NCI-H526 (cell line): ENCODE measurements at places on chromosomes 1 and 21.

- DNase-seq: no peak
These were observed 44.5 kb upstream of the EDN2 start for GRCh38 chr1:41528726-41529605.

- no peak for DNase-seq
These were observed 56.8 kb downstream of the SLC30A10 start for GRCh38 chr1:219871427-219872057.

GRCh38 chr1:205444931-205445645 is 10.8 kb downstream of the BLACAT1 start:
- peak; percentile 20 for DNase-seq

DNA sequence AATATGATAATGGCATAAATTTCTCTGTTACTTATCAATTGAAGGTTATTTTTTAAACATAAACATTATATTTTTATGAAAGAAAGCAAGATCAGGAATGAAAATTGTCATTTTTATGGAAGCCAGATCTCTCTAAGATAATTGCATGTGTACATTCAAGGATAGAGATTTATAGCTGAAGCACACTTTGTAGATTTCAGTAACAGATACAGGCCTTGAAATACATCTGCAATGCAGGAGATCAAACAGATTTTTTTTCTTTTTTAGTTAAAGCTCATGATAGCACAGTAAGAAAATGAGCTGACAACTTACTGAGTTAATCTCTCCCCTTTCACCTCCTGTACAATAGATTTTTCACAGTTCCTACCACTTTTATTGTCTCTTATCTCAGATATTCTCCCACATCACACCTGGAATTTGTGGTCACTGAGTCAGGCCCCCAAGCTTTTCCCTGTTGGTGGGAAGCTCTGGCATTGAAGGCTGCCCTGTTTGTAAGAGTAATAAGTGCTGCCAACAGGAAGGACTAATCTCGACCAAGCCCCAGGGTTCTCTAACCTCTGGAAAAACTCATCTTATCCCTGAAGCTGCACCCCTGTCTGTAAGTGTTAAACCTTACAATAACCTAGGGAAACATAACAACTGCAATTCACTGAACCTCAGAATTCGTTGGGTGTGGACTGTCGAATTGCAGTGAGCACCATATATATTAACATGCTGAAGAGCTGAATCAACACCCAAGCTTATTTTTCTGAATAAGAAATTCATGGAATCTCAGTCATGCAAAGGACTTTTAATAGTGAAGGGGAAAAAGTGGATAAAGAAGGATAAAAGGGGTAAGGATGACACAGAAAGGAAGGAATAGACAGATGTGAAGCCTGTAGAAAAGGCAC is 599.0 kb downstream of the LMO4 start:
- no peak for DNase-seq

- no peak for DNase-seq
These were observed 138.6 kb upstream of the EDN2 start for GRCh38 chr1:41622859-41623732.

- DNase-seq: peak; percentile 55
These were observed 450 bp downstream of the S100A10 start for GRCh38 chr1:151993084-151993733.

DNA sequence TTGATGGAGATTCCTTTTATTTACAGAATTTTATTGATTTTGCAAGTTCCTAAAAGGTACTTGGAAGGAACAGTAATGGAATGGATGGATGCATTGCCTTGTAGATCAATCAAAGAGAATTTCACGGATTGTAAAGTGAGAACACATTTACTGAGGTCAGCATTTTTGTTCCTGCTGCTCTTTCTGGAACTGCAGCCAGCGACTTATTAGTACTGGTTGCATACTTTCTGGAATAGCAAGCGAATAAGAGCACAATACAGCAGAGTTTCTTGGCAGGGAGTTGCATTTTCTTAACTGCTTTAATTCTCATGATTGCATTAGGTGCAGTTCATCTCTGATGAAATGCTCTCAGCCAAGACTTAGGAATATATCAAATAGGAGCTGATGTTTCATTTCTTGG is 106.1 kb upstream of the CHODL start:
- DNase-seq: no peak

- no peak for DNase-seq
These were observed 4.8 kb upstream of the SFN start for GRCh38 chr1:26858160-26858559.

- no peak for DNase-seq
These were observed 273.7 kb upstream of the NFIA start for GRCh38 chr1:60808676-60809075.

DNA sequence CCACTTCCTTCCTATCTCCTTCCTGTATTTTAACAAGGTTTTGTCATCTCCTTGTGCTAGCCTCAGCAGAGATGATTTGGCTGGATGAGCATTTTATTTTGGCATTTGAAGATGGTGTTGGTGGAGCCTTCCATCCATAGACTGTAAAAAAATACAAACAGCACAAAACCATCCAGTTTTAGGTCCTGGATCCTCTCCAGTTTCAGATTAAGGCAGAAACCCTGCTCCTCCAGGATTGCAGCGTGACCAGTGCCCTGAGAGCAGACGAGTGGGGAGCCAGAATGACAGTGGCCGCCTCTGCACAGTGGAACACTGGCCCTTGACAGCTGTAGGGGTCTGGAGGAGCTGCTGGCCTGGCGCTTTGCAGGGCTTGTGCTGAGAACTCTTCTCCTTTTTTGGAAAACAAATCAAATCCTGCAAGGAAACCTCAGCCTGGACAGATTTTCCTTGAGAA is 72.2 kb upstream of the GADD45A start:
- no peak for DNase-seq

DNA sequence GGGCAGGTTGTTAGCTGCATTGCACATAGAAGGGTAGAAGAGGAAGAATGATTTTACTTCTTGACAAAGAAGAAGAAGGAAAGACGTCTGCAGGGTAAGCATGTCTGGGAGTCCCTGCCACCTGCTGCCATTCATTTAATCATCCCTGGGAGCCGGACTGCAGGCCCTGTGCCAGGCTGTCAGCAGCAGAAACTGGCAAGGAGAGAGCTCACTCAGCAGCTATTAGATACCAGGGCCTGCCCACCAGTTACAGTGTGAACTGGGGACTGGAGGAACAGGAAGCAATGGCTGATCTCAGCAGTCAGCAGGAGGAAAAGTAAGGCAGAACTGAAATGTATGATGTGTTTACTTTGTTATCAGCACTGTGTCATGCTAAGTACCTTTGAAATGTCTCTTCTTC is 75.7 kb upstream of the C1orf87 start:
- DNase-seq: no peak

DNA sequence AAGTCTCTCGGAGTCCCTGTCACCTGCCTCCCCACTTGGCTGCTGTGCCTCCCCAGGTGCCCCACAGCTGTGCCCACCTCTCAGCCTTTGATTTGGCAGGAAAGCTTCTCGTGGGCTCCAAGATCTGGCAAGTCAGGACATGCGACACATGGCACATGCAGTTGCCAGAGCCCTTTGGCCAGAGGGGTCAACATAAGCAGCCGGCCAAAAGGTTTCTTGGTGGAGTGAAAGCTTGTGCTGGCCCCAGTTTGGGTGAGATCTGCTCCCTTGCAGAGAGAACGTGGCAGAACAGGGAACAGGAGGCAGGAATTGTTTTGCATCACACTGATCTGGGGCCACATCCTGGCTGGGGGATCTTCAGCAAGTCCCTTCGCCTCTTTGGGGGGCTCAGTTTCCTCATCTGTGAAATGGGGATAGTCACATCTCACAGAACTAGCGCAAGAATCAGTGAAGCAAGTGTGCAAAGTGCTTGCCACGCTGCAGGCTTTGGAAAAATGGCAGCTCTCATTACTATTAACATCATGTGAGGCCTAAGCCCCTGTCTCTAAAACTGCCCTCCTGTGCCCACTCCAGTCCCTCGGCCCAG is 232.6 kb downstream of the TRABD2B start:
- DNase-seq: no peak

- DNase-seq: no peak
These were observed 74.8 kb upstream of the DEPDC1 start for GRCh38 chr1:68571454-68572235.

DNA sequence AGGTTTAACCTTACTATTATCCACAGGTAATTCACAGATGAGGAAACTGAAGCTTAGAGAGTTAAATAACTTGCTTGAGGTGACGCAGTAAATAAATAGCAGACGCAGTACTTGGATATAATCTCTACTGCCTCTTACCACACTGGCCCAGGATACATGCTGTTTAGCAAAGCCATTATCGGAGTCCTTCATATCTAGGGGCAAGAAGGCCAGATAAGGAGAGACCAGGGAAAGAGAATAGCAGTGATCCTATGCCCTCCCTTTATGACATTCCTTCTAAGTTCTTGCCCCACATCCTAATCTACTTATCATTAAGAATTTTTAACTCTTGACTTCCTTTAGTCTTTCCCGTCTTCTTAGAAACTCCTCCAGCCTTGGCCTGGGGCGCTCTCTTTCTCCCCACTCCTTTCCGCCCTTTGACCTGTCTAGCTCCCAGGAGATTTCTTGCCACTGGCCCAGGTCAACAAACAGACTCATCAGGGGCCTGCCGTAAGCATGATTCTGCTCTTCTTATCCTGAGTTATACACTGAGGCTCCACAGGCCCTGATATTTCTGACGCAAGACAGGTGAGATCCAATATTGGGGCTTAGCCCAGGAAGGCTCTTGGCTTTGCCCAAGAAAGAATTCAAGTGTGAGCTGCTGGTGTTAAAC is 11.4 kb upstream of the SLAMF1 start:
- no peak for DNase-seq

- DNase-seq: no peak
These were observed 30.1 kb downstream of the NTPCR start for GRCh38 chr1:232980355-232980978.

GRCh38 chr1:169933984-169934725 is 40.5 kb upstream of the SCYL3 start:
- DNase-seq: peak; percentile 25

DNA sequence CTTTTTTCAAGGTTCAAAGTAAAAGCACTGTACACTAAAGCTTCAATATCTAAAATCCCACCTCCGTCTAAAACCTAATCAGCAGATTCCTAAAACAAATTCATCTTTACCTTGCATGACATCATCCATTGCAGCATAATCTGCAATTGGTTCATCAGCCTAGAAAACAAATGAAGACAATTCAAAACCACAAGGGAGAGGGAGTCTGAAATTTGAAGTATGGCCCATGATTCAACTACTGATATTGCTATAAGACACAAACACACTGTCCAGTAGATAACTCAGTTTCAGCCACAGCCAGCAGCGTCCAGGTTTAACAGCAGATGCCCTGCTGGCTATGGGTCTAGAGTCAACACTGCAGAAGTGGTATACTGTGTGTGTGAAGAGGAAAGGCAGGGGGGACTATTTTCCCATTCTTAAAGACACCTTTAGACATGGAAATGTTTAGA is 17.9 kb upstream of the RAP1GAP start:
- no peak for DNase-seq

DNA sequence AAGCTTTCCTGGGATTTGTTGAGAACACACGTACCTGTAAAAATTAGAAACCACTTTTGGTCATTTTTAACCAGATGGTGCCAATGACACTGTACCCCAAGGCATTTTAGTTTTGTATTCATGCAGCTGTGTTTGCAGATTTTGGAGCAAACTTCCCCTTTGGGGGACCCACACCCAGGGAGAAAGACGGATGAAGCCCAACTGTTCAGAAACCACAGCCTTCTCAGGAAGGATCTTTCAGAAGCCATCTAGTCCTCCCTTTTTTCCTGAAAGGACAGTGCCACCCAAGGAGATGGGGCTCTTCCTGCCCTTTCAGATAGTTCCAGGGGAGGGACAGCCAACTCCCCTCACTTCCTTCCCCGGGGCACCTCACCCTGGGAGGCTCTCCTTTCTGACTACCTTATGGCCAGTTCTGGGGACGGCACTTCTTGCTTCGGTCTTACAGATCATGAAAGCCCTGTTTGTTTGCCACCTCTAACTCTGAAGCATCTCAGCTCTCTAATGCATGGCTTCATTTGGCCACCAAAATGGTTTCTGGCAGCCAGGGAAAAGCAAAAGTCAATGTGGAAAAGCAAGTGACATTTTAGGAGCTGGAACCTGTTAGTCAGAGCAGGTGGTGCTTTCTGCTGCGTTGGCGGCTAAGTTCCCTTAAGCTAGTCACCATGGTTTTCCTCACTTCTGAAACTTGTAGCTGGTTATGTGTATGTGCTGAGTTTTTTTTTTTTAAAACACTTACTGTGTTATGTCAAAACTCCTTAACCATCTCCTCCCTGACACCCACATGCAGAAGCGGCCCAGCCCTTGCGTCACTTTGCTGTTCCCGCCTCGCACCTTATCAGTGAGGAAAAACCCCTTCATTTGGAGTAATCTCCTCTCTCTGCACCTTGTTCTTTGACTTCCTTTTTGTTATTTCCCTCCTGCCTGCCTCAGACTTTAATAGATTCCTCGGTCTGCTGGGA is 10.1 kb downstream of the TMCC2 start:
- no peak for DNase-seq

- DNase-seq: no peak
These were observed 45.2 kb downstream of the MAN1A2 start for GRCh38 chr1:117412472-117412871.

GRCh38 chr1:238487931-238488330 is 597.2 kb upstream of the ZP4 start:
- DNase-seq: no peak

DNA sequence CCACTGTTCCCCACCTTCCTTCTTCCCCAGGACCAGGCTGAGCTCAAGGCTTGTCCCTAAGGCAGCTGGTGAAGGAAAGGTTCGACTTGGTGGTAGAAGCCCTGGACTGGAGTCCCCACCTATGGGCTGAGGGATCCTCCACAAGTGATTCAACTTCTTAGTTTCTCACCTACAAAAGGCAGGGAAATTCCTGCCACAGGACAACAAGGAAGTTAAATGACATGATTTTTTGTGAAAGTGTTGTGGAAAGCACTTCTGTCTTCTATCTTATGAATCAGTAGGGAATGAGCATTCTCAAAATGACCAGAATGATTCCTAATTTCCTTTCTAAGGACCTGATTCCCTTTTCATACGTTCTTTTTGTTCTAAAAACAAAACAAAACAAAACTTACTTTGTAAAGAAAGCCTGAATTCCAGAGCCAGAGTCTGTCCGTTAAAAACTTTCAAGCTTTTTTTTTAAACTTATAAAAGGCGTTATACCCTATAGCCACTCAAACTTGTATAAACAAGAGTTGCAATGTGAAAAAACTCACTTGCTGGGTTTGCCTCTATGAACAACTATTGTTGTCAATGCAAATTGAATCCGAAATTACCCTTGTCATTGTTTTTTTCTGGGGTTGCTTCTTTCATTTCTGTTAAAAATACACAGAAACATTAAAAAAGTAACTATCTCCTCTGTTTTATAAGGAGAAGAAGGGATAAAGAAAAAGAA is 12.2 kb downstream of the KCNJ15 start:
- no peak for DNase-seq

GRCh38 chr1:85838238-85838637 is 130.0 kb upstream of the ZNHIT6 start:
- no peak for DNase-seq

DNA sequence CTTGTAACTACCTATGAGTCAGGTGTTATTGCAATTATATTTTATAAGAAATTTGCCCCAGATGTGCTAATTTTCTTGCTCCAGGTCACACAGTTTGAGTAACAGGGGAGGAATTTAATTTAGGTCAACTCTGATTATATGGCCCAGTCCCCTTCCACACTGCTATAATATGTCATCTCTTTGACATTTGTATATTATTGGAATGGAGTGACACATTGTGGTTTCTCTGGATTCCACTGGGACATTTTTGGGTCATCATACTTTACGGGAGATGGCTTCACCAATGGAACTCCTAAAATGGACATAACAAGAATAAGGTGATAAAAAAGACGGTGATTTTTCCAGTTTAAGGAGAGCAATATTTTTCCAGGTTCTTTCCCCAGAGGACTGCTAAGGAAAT is 191.2 kb downstream of the DISC1 start:
- no peak for DNase-seq
